ENCODE measurements at places on chromosomes 16 and 17.

DNA sequence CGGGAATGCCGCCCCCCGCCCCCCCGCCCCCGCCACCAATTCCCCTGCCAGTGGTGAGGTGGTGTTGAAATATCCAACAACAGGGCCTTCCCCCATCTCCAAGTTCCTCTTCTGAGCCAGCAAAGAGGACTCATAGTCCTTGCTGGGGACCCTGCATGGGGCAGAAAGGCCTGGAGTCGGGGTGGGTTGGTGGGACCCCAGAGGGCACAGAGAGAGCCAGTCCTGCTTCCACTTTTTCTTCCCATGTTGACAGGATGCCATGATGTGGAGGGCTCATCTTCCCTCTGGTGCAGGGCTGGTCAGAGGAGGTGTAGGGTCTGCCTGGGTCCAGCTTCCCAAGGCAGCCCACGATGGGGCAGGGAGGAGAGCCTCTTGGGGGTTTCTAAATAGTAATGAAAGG, 49.0 kb upstream of the PIK3R6 start:
- DNase-seq = no peak

- no peak for DNase-seq
These were observed 2.0 kb downstream of the CHST4 start for GRCh38 chr16:71528257-71528656.

DNA sequence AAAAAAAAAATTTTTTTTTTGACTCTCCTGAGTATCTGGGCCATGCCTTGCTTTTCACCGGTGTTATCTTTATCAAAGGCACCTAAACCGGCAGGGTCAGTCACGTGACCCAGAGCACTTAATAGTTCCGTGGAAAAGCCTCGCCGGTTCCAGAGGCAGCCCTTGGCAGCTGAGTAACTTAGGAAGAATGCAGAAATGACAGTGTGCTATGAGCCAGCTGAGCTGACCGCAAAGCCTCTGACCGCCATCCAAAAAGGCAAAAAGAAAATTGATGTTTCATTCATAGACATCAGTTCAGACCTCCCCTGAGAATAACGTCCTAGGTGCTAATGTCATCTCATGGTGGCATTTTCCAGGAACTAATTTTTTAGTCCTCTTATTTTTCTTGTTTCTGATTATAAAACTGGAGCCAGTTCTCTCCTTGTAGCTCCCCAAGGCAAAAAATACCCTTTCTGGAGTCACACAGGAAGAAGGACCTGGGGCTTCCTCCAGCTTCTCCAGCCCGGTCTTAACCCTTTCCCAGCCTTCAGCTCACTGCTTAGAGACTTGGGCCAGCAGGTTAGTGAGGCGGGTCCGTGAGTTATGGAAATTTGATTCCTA, 122.6 kb downstream of the SOCS1 start:
- no peak for DNase-seq

GRCh38 chr17:39609416-39610025, 1.8 kb upstream of the NEUROD2 start:
- no peak for DNase-seq

GRCh38 chr17:49783071-49783715, 5.3 kb upstream of the KAT7 start:
- no peak for DNase-seq

DNA sequence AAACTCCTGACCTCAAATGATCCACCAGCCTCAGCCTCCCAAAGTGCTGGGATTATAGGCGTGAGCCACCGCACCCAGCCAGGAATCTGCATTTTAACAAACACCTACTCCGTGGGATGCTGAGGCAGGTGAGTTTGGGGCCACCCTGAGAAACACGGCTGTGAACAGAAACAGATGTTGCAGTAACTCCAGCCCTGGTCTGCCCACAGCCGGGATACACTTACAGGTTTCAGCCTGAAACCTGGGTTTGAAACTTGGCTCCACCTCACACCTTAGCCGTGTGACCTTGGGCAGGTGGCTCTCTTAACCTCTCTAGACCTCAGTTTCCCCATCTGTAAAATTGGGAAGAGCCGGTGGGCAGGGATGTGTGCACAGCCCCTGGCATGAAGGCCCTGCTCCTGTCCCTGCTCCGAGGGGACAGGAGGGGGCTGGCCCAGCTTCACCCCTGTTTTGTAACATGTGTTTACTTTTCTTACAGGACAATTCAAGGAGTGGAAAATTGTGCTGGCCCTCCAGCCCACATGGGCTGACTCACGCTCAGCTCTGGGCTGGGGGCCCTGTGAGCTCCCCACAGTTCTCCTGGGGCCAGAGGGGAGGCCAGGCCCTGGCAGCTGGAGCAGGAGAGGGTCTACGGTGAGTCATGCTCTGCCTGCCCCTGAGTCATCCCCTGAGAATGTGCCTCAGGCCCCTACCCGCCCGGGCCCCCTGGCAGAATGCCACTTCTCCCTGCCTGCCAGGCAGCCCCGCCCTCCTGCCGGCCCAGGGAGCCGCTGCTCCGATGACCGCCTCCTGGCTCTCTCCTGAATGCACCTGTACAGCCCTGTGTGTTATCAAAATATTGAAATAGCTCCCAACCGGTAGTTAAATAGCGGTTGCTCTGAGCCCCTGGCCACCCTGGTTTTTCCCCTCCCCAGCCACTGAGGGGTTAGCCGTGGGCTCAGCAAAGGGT, 7.7 kb upstream of the PPL start:
- no peak for DNase-seq

DNA sequence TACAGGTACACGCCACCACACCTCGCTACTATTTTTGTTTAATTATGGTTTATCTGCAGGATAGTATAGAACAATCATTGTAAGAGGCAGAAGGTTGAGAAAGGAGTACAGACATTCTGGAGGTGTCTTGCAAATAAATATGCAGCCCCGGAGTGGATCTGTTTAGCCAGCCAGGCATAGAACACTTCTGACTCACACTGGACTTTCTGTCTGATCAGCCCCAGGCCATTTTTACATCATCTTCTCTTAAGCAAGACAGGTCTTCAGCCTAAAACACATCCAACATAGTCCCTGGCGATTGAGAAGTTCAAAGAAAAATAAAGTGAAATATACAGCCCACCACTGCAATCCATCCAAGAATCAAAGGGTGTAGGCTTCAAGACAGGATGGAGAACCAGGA, 81.4 kb downstream of the XYLT1 start:
- DNase-seq = no peak

GRCh38 chr17:75524269-75524969, 1.1 kb upstream of the LLGL2 start:
- no peak for DNase-seq

DNA sequence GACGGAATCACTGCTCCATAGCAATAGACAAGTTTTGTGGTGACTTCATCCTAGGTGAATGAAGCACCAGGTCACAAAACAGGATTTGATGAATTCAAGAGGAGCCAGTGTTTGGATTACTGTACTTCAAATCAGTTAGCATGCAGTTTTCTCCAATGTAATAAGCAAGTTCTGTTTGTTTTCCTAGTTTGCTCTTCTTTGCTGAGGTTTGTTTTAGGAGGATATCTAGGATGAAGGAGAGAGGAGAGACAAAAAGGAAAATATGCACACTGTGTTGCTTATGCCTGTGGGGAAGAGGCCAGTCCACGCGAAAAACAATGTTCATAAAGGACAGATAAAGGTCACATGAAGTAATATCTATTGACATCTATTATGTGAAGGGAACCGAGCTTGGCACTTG, 9.0 kb downstream of the KRT37 start:
- DNase-seq = no peak

- DNase-seq = no peak
These were observed 27.0 kb downstream of the CCR7 start for GRCh38 chr17:40538019-40538935.

- DNase-seq = no peak
These were observed 110.9 kb upstream of the TOB1 start for GRCh38 chr17:50976951-50977472.

- DNase-seq = no peak
These were observed 720 bp upstream of the ZPBP2 start for GRCh38 chr17:39867084-39867879.

- no peak for DNase-seq
These were observed 500 bp downstream of the MAF start for GRCh38 chr16:79599837-79600637.

- DNase-seq = no peak
These were observed 29.7 kb downstream of the POLR3E start for GRCh38 chr16:22326771-22327445.

DNA sequence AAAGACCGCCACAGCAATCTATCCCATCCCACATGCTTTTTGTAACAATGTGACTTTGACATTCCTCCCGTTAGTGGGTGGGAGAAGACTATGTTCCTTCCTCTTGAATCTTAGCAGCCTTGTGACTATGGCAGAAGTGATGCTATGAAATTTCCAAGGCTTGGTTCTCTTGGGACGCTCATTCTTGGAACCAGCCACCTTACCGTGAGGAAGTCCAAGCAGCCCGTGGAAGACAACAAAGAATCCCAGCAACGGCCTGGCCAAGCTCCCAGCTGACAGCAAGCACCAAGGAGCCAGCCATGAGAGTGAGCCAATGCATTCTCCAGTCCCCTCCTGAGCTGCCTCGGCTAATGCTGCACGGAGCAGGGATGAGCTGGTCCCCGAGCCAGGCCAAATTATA, 62.3 kb downstream of the VPS53 start:
- DNase-seq = no peak

DNA sequence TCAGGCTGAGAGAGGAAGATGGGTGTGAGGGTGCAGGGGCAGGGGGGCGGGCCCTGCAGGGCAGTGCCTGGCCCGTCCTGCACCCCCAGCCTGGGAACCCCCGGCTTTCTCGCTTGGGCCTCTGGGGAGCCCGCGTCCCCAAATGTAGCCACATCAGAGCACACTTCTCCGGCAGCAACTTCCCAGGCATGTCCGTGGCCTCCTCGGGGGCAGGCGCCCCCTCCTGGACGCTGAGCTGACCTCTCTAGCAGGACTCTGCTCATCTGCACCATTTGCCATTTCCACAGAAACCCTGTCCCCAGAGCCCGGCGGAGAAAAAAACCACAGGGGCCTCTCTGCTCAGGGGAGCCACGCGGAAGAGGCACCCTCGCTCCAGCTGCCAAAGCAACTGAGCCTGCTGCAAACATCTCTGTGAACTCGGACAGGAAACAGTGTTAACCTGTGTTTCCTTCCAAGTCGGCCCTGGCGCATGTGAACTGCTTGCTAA, 63.4 kb downstream of the KLHDC4 start:
- no peak for DNase-seq

GRCh38 chr17:19996502-19996901, 12.7 kb upstream of the SPECC1 start:
- DNase-seq = no peak

GRCh38 chr17:37605813-37606505, 3.3 kb downstream of the SYNRG start:
- DNase-seq = no peak

GRCh38 chr16:11169641-11170040, 86.4 kb downstream of the SOCS1 start:
- DNase-seq = no peak

- DNase-seq = no peak
These were observed 41.3 kb downstream of the VAC14 start for GRCh38 chr16:70759666-70760065.

- no peak for DNase-seq
These were observed 1.8 kb downstream of the CACNB1 start for GRCh38 chr17:39195568-39196160.

DNA sequence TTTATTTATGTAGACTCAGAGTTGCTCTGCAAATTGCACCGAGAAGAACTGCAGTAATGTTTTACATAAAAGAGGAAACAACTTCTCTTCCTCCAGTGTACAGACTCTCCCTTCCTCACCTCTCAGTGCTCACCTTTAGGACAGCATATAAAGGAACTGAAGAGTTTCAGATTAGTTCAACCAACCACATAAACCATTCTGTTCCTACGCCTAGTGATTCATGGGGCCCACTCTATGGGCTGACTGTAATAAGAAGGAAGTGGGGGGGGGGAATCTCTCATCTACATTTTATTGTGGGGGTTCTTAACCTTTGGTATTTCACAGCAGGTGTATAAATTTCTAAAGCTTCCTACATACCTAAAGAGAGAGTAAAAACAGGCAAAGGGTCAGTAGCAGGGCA, 18.3 kb downstream of the ZSWIM7 start:
- no peak for DNase-seq

GRCh38 chr17:47650525-47651522, 1.1 kb downstream of the KPNB1 start:
- DNase-seq = peak; percentile 50

- no peak for DNase-seq
These were observed 31.2 kb downstream of the PITPNM3 start for GRCh38 chr17:6525141-6525540.

GRCh38 chr16:46830417-46830901, 521 bp downstream of the C16orf87 start:
- no peak for DNase-seq

DNA sequence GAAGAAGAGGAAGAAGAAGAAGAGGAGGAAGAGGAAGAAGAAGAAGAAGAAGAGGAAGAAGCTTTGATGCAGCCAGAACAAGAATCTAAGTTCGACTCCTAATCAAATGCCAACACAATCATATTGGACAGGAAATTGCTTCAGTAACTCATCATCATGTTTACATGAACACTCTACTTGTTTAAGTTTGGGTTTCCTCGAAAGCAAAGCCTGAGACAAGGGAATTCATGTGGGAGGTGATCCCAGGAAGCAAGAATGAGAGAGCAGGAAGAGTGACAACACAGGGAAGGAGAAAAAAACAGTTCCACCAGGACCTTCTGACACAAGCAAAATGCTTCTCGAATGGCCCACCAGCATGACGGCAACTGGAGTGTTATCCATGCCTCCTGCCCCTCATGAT, 279.0 kb downstream of the PMP22 start:
- DNase-seq = no peak

GRCh38 chr17:82400830-82401229, 17.3 kb upstream of the HEXD start:
- DNase-seq = no peak

- no peak for DNase-seq
These were observed 417.5 kb downstream of the CDH11 start for GRCh38 chr16:64704386-64704785.

- DNase-seq = no peak
These were observed 3.2 kb downstream of the ACLY start for GRCh38 chr17:41915566-41915965.

GRCh38 chr17:28193241-28193640, 125.8 kb upstream of the TMEM97 start:
- no peak for DNase-seq

DNA sequence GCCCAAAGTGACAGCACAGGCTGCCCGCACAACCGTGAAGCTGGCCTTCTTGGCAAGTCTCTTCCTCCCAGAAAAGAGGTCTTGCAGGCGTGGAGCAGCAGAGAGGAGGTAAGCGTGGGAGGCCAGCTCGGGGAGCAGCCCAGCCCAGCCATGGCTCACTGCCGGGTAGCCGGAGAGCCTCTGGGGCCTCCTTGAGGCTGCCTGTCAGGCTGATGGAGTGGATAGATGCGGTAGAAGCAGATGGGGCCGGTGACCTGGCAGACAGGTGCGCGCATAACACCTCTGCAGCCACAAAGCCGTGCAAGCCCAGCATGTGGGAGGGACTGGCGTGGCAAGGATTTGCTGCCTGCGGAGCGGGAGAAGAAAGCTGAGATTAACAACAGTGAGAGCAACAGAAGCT, 17.1 kb upstream of the DOK4 start:
- no peak for DNase-seq

GRCh38 chr17:14033166-14033565, 36.1 kb upstream of the COX10 start:
- no peak for DNase-seq

All from esophagus squamous epithelium (tissue), 5 donors.